ENCODE measurements at places on chromosomes 5 and 9.

GRCh38 chr9:113219186-113219936 lies 1.7 kb downstream of the FKBP15 start:
- no peak for DNase-seq

- no peak for DNase-seq
Observed at GRCh38 chr9:3455094-3455493, 70.7 kb downstream of the RFX3 start.

DNA sequence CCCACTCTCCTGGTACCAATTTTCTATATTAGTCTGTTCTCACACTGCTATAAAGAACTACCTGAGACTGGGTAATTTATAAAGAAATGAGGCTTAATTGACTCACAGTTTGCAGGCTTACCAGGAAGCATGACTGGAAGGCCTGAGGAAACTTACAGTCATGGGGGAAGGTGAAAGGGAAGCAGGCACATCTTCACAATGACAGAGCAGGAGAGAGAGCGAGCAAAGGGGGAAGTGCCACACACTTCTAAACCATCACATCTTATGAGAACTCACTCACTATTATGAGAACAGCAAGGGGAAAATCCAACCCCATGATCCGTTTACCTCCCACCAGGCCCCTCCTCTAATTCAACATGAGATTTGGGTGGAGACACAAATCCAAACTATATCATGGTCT lies 72.2 kb downstream of the ATG10 start:
- no peak for DNase-seq

GRCh38 chr9:6917162-6917561 lies 159.4 kb downstream of the KDM4C start:
- no peak for DNase-seq

DNA sequence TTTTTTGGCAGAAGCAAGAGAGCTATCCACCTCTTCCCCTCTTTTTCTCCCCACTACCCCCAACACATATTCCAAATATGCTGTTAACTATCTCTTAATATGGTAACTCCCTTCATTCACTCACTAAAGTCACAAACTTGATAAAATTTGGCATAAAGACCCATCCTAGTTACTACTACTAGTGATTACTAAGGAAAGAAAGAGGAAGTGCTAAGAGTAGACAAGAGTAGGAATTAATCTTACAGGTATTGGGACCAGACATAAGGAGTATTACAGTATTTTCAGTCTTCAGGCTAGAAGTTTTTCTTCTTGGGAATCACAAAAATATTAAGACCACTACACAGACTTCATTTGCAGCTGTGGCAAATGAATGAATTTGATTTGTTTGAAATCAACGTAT lies 2.2 kb downstream of the ADAMTS6 start:
- DNase-seq = no peak

DNA sequence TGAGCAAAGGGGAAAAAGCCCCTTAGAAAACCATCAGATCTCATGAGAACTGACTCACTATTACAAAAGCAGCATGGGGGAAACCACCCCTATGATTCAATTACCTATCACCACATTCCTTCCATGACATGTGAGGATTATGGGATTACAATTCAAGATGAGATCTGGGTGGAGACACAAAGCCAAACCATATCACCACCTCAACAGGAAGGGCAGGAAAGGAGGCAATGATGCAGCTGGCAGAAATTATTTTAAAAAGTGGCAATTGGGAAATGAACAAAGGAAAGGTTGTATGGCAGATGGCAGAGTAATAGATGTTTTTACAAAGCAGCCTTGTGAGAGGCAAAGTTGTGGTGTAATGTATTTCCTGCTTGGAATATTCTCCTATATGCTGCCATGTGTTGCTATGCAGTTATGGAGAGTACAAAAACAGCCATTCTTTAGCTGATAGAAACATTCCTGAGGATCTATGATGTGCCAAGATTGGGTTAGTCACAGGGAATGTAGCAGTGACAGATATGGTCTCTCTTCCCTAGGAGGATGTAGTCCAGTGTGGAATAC lies 138.8 kb downstream of the SMC2 start:
- DNase-seq = no peak

DNA sequence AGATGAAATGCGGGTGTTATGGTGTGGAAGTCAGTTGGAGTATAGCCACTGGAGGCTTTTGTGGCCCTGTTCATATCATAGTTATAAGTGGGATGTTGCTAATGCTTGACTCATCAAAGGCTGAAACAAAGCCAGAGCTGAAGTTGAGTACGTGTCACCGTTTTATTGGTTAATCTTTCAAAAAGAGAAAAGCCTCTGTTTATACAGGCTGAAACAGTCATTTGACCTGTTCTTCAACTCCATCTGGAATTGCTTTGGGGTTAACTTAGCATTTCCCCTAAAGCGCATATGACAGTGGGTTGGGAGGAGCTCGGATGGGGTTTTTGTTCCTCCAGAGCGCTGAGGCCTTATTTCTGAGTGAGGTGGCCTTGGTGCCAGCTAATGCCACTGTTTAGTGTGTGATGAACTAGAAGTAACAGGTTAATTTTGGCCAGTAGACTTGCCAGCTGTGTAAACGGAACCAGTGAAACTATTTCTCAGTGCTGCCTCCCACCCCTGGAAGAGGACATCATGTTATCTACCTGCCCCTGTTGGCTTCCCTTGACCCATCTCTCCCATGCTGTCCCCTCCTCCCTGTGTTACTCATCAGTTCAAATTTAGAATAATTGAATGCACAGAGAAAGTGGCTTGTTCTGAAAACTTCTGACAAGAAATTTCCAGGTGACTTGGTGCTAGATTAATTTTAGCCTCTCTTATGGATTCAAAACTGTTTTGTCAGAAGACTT lies 34.2 kb downstream of the MTAP start:
- no peak for DNase-seq

- no peak for DNase-seq
Observed at GRCh38 chr9:4420351-4420750, 69.9 kb upstream of the SLC1A1 start.

DNA sequence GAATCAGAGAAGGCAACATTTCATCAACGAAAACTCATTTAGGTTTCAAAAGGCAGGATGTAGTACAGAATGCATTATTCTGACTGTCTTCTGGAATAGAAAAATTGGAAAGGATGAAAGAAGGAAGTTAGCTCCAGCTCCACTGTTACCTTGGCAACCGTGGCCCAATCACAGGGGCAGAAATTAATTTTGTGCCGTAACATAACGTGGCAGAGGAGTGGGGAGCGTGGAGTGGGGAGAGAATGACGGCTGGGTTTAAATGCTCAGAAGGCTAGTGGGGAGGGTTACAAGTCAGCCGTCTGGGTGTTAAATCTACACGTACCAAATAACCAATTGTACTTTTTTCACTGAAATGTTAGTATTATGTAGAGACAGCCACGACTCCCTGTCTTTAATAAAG lies 32.3 kb upstream of the EQTN start:
- DNase-seq = peak; percentile 29

GRCh38 chr9:120308495-120308894 lies 271.5 kb downstream of the CDK5RAP2 start:
- DNase-seq = no peak

GRCh38 chr9:98222885-98223691 lies 30.7 kb upstream of the CORO2A start:
- DNase-seq = no peak

DNA sequence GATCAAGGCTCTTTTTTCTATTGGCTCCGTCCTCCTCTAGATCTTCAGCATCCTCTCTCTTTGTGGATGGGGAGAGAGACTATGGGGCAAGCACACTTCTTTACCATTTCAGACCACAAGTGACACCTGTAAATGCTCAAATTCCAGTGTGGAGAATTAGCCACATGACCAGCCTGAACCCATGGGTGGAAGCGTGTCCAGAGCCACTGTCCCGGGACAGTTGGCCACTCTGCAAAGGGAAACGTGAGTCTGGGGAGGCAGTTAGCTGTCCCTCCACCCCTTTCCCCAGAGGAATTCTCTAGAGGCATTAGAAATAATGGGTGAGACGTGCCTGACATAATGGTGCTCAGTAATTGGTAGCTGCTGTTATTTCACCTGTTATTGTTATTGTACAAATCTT lies 40.9 kb downstream of the AMBP start:
- no peak for DNase-seq

- DNase-seq = no peak
Observed at GRCh38 chr9:88399966-88400365, 11.7 kb downstream of the SPIN1 start.

DNA sequence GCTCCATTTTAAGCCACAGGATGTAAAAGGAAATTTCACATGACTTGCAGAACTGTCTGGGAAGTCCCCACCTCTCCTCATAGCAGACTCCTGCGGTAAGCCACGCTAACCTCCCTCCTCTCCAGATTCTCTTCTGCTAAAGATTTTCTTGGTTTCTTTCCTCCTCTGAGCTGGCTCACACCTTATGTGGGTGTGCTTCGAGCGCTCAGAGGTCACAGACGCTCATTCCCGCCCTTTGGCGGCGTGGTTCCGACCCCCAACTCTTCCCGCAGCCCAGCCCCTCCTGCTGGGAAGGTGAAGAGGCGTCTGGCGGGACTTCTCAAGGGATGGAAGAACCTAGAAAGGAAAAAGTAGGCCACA lies 32.9 kb upstream of the CDK20 start:
- DNase-seq = no peak

GRCh38 chr9:111298731-111299598 lies 31.1 kb downstream of the OR2K2 start:
- peak; percentile 10 for DNase-seq

DNA sequence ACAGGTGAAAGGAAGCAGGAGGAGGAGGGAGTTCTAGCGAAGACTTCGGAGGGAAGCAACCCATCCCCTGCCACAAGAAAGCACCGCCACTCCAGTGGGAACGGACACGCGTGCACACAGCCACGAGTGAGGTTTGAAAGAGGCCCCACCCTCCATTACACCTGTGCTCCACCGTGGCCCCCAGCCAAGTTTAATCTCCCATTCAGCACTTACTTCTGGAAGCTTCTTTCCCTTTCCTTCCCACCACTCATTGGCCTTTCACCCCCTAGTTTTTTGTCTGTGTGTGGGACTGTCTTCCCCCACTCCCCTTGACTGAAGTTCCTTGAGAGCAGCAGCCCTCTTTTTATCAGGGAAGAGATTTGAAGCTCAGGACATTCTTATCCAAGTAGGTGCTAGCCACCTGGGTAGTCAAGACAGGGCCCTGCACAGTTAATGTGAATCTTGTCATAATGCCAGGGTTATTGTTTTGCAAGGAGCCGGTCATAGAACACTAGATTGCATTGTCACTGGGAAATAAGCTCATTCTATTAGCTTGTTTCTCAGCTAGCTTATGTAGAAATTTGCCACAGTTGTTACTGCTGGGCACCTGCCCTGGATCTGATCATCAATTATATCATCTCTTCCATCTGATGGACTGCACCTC lies 256.0 kb downstream of the DOCK8 start:
- DNase-seq = no peak

GRCh38 chr5:97087138-97087537 lies 55.3 kb downstream of the LIX1 start:
- DNase-seq = no peak
